Naive thymus-derived CD4-positive, alpha-beta T cell (primary cell): ENCODE measurements at places on chromosomes 1 and 21. TPM values are rescaled to one million over a fixed set of nuclear protein-coding genes. Genes with fewer than 3 reads are reported as not detected.

The LMNA gene
- 0.20 TPM for polyA plus RNA-seq

The EVI5 gene
- 0.33 TPM for polyA plus RNA-seq

The NOL9 gene
- polyA plus RNA-seq, result 13.4 TPM

The UBXN10 gene
- polyA plus RNA-seq, result 0.03 TPM

The TPM3 gene
- 653 TPM for polyA plus RNA-seq

The KRTAP19-4 gene
- not detected for polyA plus RNA-seq

The TEX38 gene
- polyA plus RNA-seq, result not detected

The SELL gene
- polyA plus RNA-seq, result 2,521 TPM
